Right ventricle myocardium inferior (tissue), 1 donor: ENCODE measurements at places on chromosomes 13 and 19. TPM values are rescaled to one million over a fixed set of nuclear protein-coding genes. Genes with fewer than 3 reads are reported as not detected.

DNA sequence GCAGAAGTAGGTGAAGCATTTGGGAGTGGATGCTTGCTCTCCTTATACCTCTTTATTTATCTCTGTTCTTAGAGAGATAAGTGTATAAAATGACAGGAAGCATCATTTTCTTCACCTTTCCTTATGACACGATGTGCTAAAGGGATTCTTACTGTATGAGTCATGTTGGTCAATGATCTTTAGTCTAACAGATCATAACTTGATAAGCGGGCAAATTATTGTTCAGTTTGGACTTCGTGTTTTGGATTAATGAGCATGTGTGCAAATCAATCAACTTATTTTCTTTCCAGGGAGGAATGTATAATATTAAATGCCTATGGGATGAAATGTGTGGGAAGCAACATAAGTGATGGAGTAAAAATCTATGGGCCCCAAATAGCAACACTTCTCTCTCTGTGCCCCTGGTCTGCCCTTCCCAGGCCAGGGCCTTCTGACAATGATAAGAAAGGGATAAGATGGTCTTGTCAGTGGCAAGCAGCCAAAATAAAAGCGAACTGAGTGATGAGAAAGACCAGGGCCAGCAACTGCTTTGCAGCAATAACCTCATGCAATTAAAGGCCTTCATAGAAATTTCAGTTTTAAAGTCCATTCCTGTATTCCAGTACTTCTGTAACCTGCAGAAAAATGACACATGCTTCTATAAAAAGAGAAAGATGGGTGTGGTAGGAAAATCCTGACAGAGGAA lies 61.4 kb downstream of the SLC10A2 start:
- DNase-seq: no peak

The NR2F6 gene
- 76.4 TPM for total RNA-seq

The NANOS3 gene
- 0.68 TPM for total RNA-seq

GRCh38 chr19:44573627-44574026 lies 39.7 kb upstream of the IGSF23 start:
- no peak for DNase-seq

DNA sequence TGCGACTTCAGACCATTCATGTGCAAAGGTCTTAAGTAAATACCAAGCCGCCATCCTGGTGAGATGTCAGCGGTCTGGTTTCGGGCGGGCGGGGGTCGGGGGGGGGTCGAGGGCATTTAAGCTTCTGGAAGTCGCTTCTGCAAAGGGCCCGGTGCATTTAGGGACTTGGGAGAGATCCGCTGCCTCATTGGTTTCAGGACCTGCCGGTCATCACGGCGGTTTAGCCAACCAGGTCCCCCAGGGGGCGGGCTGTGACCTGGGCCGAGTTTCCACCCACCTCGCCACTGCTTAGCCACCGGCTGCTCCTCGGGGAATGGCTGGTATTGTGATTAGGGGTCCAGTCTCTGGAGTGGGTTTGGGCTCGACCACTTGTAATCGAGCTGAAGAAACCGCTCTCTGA lies 7.8 kb downstream of the ANKLE1 start:
- peak; percentile 91 for DNase-seq

The DCLK1 gene
- total RNA-seq: 19.3 TPM

DNA sequence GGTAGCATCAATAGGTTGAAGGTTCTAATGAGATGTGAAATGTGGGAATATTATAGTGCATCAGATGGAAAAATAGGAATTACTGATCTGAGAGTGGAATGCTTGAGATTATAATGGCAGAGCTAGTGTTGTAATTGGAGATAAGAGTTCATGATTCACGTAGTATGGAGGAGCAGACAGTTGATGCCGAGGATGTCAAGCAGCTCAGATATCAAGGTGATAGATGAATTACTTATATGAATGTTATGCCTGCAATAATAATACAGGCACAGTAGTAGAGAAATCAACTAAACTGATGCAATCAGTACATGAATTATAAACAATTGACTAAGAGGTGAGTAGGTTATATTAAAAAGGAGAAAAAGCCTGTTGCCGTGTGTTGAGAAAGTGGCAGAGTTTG lies 793.2 kb upstream of the GPC6 start:
- no peak for DNase-seq

DNA sequence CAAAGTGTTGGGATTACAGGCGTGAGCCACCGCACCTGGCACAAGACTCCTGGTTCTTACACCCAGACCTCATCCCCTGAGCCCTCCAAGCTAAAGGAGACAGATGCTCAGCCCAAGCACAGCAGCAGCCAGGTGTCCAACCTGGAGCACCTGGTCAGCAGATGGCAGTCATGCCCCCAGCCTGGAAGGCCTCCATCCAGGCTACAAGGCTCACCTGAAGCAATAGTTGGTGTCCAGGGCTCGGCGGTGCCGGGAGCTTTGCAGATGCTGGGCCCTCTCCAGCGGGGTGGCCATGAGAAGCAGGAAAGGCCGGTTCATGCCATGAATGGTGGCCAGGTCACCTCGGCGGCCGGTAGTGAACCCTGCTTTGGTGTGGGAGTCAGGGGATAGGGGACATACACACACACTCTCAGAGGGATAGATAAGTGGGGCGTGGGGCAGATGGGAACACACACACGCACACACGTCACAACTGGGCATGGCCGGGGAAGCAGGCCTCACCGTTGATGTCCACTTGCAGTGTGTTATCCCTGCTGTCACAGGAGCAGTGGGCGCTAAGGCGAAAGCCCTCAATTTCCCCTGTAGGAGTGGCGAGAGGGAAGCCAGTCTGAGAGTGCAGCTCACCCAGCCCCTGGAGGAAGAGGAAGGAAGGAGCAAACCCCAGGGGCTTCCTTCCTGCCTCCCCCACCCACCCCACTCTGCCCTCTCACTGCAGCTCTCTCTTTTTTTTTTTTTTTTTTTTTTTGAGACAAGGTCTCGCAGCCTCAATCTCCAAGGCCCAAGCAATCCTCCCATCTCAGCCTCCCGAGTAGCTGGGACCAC lies 11.8 kb downstream of the TGFB1 start:
- no peak for DNase-seq

The UBXN6 gene
- total RNA-seq: 119 TPM

The RTBDN gene
- not detected for total RNA-seq

GRCh38 chr19:22502766-22503165 lies 80.6 kb upstream of the ZNF98 start:
- DNase-seq: no peak

- no peak for DNase-seq
These were observed 34.2 kb downstream of the GPR42 start for GRCh38 chr19:35404879-35405622.

DNA sequence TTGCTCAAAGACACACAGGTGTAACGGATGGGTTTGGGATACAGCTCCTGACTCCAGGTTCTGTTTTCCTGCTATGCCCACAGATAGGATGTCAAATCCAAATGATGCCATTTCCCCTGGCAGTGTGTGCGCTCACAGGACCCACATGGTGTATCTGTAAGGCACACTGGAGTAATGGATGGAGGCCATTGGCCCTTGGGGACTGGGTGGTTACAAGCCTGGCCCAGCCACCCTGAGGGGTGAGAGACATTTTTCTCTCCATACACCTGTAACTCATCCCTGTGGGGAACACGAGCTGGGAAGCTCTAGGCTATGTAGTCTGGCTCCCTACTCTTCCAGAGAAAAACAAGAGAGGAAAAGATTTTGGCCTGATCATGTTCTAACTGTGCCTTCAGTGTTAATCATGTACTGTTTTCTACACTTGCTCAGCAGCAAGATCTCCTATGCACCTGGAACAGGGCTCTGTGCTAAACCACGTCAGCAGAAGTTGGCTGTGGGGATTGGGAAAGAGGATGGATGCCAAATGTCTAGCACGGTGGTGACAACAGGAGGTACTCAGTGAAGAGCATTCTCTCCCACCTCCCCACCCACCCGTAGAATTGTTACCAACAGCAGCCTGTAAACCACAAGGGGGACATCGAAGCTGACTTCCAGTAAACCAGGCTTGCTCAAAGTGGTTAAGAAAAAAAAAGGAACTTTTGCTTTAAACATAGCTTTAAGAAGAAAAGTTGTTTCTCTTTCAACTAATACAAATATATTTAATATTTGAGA lies 237.0 kb downstream of the LACC1 start:
- DNase-seq: no peak
